ENCODE measurements at places on chromosomes 6 and 20.

DNA sequence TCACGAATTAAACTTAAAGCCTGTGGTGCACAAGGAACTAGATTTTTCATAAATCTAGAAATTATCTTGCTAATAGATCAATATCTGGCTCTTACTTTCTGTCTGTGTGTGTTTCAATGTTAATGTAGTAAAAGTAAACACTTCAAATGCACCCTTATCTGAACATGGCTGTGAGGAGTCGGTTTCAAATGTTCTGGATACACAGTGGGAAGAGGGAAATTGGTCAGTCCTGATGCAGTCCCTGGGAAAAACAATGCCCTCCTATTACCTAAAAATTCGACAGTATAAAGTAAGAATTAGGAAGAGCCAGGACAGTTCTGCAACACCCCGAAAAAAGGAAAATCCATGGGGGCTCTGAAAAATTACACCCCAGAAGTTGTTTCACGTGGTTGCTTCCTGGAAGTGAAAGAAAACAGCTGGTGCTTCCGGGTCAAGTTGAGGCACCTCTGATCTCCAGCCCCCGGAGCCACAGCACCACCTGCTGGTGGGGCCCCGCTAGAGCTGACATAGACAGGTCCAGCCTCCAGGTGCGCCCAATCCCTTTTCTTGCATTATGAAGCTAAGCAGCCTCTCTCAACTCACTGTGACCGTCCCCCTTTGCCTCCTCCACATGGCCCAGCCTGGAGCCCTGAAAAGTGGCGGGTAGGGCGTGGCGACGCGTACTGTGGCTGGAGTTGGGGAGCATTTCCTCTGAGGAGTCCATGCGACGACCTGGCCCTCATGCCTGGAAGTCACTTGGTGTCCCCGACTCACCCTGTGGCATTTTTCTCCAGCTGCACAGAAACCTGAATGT, 8.3 kb downstream of the SEMG2 start:
- peaks cover 5% of the 10 kb centered on the region for H3K27me3 ChIP-seq
- no peaks in the 10 kb centered on the region for H3K4me1 ChIP-seq
- no peak overlapping the region for H3K4me3 ChIP-seq

DNA sequence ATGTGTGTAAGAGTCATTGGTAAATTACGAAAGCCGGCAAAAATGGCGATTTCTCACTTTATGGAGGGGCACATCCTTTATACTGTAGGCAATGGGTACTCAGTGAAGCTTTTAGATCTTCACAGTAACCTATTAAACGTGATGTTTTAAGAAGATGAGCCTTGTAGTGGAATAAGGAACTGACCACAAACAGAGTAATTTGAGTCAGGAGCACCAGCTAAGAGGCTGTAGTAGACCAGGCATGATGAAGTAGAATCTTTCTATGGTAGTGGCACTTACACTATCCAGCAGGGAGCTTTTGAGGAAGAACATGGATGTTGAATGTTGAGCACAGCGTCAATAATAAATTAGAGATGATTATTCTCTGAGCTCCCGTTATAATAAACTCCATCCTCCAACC, 65.9 kb downstream of the HIVEP2 start:
- no peaks in the 10 kb centered on the region for H3K27me3 ChIP-seq
- peak overlapping the region; percentile 76 for H3K27ac ChIP-seq
- H3K4me1 ChIP-seq = peaks cover 21% of the 10 kb centered on the region
- no peaks in the 10 kb centered on the region for H3K36me3 ChIP-seq
- DNase-seq = no peak

DNA sequence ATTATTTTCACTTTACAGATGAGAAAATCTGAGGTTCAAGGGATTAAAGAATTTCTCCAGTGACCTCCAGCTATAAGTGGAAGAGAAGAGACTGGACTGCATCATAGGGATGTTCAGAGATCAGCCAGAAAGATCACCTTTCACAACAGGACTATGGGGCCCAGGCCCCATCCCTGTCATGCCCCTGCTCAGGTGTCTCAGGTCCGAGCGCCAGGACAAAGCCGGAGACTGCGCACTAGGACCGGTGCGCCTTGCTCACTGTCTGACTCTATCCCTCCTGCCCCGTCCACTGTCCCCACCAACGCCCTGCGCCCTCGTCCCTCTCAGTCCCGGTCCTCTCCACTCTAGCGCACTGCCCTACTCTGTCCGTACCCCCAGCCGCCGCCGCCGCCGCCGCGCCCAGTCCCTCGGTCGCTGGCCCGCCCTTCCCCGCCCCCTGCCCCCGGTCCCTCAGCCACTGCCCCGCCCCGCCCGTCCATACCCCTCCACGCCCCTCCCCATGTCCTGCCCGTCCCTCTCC, 521 bp upstream of the RAD21L1 start:
- no peak for DNase-seq
- peak overlapping the region; percentile 10 for H3K4me3 ChIP-seq

DNA sequence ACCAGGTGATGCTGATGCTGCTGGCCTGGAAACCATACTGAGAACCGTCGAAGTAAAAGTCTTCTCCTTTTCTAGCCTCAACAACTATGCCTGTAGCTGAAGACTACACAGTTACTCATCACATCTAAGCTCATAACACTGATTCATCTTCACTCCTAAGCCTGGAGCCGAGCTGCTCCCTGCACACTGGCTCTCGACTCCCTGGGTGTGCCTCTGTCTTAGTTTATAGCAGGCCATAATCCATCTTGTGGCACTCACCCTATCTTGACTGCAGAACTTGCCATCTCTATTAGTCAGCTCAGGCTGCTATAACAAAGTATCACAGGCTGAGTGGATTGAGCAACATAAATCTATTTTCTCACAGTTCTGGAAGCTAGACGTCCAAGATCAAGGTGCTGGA, 191.0 kb downstream of the UNC5CL start:
- H3K4me3 ChIP-seq = no peak overlapping the region
- no peak overlapping the region for H3K27ac ChIP-seq
- no peak for DNase-seq
- H3K27me3 ChIP-seq = no peaks in the 10 kb centered on the region
- H3K36me3 ChIP-seq = no peaks in the 10 kb centered on the region

DNA sequence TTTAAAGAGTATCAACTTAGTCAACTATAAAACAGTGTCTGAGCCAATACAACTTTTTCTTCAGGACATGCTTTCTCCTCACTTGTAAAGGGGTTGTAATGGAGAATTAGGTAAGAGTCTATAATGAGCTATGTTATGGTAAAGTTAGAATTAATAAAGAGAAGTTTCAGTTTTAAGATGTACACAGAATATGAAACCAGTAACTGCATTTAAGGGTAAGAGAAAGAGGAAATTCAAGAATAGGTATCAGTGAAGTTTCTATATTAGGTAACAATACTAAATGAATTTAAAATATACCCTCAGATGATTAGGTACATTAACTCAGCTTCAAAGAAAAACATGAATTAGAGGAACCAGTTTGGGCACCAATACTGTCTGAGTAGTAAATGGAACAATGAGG, 1444.3 kb upstream of the ADGRB3 start:
- H3K36me3 ChIP-seq = no peaks in the 10 kb centered on the region
- no peak for DNase-seq
- H3K4me3 ChIP-seq = no peak overlapping the region
- no peak overlapping the region for H3K27ac ChIP-seq

GRCh38 chr6:63573899-63574553, 1.7 kb downstream of the LOC128125822 start:
- H3K4me3 ChIP-seq = peak overlapping the region; percentile 87
- H3K4me1 ChIP-seq = peaks cover 7% of the 10 kb centered on the region
- DNase-seq = peak; percentile 41
- no peaks in the 10 kb centered on the region for H3K27me3 ChIP-seq

- peak; percentile 36 for DNase-seq
- peaks cover 9% of the 10 kb centered on the region for H3K27me3 ChIP-seq
Observed at GRCh38 chr20:57747861-57748481, 38.2 kb upstream of the PMEPA1 start.

- peaks cover 2% of the 10 kb centered on the region for H3K27me3 ChIP-seq
- H3K4me3 ChIP-seq = no peak overlapping the region
- H3K27ac ChIP-seq = peak overlapping the region; percentile 52
- no peaks in the 10 kb centered on the region for H3K36me3 ChIP-seq
- H3K4me1 ChIP-seq = peaks cover 4% of the 10 kb centered on the region
Observed at GRCh38 chr6:137025786-137026730, 18.7 kb downstream of the IL20RA start.

GRCh38 chr6:71190809-71191208, 97.8 kb upstream of the OGFRL1 start:
- no peaks in the 10 kb centered on the region for H3K4me1 ChIP-seq
- H3K27me3 ChIP-seq = no peaks in the 10 kb centered on the region
- no peak overlapping the region for H3K4me3 ChIP-seq
- H3K27ac ChIP-seq = no peak overlapping the region
- no peaks in the 10 kb centered on the region for H3K36me3 ChIP-seq

- no peaks in the 10 kb centered on the region for H3K27me3 ChIP-seq
- H3K4me1 ChIP-seq = no peaks in the 10 kb centered on the region
- DNase-seq = no peak
Observed at GRCh38 chr6:130473886-130474285, 108.1 kb downstream of the TMEM200A start.

DNA sequence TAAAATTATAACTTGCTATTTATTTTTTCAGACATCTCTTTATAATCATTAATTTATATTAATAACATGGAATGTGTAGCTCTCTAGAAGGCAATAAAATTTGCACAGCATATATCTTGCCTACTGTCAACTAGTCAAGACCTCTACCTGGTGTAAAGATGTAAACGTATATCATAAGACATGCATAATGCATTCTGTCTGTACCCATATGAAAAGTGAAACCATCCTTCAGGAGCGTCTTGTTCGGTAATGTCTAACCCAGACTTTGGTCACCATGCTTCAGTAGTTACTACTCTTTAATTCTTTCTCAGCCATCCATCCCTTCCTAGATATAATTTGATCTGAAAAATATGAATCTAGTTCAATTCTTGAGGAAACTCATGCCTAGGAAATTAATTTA, 21.0 kb downstream of the CEP43 start:
- DNase-seq = no peak
- H3K27ac ChIP-seq = no peak overlapping the region
- H3K36me3 ChIP-seq = peaks cover 35% of the 10 kb centered on the region
- no peaks in the 10 kb centered on the region for H3K4me1 ChIP-seq
- H3K27me3 ChIP-seq = no peaks in the 10 kb centered on the region

DNA sequence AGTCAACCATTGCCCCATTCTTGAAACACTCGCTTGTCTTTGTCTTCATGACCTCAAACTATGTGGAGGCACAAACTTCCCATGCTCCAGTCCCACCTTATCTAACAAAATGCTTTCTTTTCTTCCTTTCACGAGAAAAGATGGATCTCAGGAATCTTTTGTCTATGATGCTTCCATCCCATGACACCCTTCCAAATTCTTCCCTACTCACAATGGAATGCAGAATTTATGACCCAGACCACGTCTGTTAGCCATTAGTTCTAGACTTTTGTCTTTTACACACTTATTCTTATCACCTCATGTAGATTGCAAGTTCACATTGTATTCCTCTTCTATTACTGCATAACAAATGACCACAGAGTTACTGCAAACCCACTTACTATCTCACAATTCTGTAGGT, 24.2 kb upstream of the LAMP5 start:
- H3K4me3 ChIP-seq = no peak overlapping the region
- no peaks in the 10 kb centered on the region for H3K36me3 ChIP-seq
- DNase-seq = no peak
- no peaks in the 10 kb centered on the region for H3K4me1 ChIP-seq

- H3K4me1 ChIP-seq = no peaks in the 10 kb centered on the region
- H3K36me3 ChIP-seq = peaks cover 5% of the 10 kb centered on the region
- no peak overlapping the region for H3K27ac ChIP-seq
- no peaks in the 10 kb centered on the region for H3K27me3 ChIP-seq
- H3K4me3 ChIP-seq = no peak overlapping the region
Observed at GRCh38 chr6:149362289-149362688, 37.8 kb upstream of the SUMO4 start.

DNA sequence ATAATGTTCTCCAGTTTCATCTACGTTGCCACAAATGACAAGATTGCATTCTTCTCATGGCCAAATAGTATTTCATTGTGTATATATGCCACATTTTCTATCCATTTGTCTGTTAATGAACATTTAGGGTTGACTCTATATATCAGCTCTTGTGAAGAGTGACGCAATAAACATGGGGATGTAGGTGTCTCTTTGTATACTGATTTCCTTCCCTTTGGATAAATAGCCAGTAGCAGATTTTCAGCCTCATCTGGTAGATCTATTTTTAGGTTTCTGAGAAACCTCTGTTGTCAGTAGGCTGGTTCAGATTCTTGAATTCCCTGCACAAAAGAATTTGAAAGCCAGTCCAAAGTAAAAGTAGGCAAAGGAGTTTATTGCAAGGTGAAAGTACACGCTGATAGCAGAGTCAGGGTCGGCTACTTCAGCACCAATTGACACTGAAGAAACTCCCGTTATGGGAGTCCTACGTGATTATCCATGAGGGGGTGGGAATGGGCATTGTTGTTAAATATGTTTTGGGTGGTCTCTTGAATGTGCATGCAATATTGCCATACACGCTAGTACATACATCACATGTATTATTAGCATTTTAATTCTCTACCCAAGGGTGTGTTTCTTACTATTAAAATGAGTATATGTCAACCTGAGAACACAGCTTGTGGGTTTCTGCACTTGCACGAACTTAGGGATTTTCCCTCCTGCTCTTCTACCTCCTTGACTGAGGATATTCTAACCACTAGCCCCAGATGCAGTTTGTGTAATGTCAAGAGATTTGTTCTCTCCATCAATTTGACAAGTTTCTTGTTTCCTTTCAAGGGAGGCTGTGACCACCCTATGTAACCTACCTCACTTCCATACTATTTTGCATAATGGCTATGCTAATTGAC, 14.4 kb upstream of the SLC17A2 start:
- no peaks in the 10 kb centered on the region for H3K36me3 ChIP-seq
- H3K4me1 ChIP-seq = no peaks in the 10 kb centered on the region

DNA sequence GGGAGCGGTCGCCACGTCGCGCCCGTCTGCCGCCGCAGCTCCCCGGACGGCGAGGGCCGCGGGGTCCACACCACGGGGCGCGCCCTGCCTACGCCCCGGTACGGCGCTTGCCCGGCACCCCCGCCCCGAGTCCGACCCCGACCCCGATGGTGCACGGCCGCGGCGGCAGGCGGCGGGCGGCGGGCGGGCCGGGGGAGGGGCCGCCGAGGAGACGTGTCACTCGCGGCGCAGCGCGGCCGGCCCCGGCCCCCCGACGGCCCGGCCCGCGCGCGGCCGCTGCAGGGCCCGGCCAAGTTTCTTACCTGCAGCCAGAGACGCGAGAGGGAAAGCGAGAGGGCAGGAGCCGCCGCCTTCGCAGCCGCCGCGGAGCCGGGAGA, 328 bp downstream of the RRBP1 start:
- peaks cover 9% of the 10 kb centered on the region for H3K27me3 ChIP-seq
- H3K27ac ChIP-seq = peak overlapping the region; percentile 92
- peak overlapping the region; percentile 71 for H3K4me3 ChIP-seq
- no peak for DNase-seq
- peaks cover 20% of the 10 kb centered on the region for H3K4me1 ChIP-seq
